Fibroblast of gingiva (primary cell): ENCODE measurements at places on chromosomes 7 and 10.

GRCh38 chr10:121919666-121920065 is 8.2 kb downstream of the ATE1 start:
- DNase-seq: no peak

- DNase-seq: peak; percentile 76
Measured at GRCh38 chr7:116259871-116260440, 49.6 kb downstream of the TES start.

DNA sequence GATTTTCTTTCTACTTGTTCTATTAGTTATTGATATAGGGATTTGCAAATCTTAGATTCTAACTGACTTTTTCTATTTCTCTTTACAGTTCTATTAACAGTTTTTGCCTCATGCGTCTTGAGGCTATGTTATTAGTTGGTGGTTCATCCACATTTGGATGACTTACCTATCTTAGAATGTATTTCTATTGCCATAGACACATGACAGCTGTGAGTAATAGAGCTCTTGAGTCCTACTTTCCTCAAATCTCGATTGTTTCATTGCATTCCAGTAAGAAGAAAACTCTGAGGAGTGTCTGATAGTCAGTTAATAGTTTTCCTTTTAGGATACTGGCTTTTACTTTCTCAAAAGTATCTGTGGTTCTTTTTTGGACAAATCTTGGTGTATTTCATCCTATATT is 241.4 kb upstream of the ZNF32 start:
- DNase-seq: peak; percentile 35

- DNase-seq: no peak
Measured at GRCh38 chr7:86966916-86967315, 92.5 kb downstream of the ELAPOR2 start.

GRCh38 chr10:277963-278362 is 142.7 kb downstream of the ZMYND11 start:
- no peak for DNase-seq

- no peak for DNase-seq
Measured at GRCh38 chr7:79506481-79506880, 53.0 kb upstream of the MAGI2 start.

- DNase-seq: no peak
Measured at GRCh38 chr10:48568546-48568945, 36.3 kb downstream of the ARHGAP22 start.

GRCh38 chr10:68861253-68861652 is 33.9 kb downstream of the STOX1 start:
- peak; percentile 6 for DNase-seq

- no peak for DNase-seq
Measured at GRCh38 chr7:134908289-134908688, 78.0 kb upstream of the AGBL3 start.

DNA sequence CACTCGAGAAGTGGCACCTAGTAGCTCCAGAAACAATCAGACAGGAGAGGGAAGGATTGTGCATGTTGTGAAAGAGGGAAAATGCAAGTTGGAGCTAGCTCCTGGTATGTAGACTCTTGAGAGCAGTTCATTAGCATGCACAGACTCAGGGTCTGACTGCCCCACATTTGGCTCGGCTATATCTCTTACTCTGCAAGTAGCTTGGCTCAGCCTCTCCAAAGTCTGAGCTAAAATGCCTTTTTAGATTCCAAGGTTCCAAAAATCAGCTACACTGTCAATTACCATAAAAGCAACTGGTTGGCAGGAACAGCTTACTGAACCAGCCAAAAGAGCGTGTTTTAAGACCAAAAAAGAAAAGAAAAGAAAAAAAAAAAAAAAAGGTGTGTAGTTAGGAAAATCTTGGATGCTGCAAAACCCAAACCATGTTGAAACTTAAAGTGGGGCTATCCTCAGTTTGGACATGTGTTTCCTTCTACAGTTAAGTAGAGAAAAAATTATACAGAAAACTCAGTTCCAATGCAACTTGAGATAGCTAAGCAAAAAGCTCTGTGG is 65.5 kb downstream of the MKX start:
- DNase-seq: peak; percentile 71

DNA sequence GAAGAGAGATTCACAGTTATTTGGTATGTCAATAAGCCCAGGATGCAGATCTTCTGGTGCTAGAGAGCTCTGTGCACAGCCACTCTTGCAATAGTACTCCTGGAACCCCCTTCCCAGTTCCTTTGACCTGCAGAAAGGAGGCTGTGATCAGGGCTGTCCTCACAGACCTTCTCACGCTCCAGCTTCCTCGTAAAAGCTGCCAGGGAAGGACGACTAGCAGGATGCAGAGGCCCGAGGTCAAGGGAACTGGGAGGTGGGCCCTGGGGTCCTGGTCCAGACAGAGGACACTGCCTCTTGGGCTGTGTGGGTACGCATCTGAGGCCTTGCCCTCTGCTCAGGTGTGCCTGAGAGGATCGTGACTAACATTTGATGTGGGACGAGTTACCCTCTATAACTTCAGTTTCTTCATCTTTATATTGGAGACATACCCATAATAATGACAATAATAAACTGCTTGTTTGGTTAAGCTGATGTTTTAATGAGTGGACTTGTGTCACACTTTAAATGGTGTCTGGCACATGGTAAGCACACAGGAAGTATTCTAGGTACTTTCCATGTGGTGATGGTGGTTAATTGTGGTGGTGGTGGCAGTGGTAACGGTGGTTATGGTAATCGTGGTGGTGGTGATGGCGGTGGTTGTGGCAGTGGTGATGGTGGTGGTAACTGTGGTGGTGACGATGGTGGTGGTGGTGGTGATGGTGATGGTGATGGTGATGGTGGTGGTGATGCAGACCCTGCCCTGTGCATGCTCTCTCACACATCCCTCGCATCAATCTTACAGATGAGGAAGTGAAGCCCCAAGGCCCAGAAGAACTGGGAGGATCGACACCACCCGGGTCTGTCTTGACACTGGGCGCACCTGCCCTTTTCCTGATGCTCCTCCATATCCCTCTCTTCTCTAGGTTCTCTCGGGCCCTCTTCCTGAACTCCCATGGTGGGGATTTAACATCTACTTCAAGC is 235.2 kb upstream of the GRB10 start:
- DNase-seq: no peak

GRCh38 chr7:70694971-70695794 is 436.8 kb upstream of the GALNT17 start:
- DNase-seq: peak; percentile 3

DNA sequence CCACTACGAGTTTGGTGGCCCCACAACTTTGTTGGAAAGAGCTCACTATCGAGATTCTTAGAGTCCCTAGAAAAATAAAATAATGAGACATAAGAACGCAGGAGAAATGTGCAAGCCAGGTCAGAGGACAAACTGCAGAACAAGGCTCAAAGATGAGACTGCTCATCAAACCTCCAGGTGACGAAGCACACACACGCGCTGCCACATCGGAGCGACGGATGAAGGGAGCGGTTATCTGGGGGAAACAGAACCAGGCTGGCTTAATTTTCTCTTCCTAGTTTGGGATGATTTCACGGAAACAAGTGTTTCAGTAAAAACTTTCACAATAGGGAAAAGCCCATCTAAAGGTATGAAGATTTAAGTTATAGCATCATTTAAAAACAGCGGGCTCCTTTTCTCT is 231.3 kb downstream of the SFMBT2 start:
- no peak for DNase-seq

- no peak for DNase-seq
Measured at GRCh38 chr7:121541457-121541856, 145.3 kb upstream of the FAM3C start.
